ENCODE measurements at places on chromosomes 4 and X.

GRCh38 chr4:960140-960635, 13.2 kb downstream of the DGKQ start:
- DNase-seq = no peak

- no peak for DNase-seq
Observed at GRCh38 chr4:77007358-77008230, 58.0 kb downstream of the SEPTIN11 start.

DNA sequence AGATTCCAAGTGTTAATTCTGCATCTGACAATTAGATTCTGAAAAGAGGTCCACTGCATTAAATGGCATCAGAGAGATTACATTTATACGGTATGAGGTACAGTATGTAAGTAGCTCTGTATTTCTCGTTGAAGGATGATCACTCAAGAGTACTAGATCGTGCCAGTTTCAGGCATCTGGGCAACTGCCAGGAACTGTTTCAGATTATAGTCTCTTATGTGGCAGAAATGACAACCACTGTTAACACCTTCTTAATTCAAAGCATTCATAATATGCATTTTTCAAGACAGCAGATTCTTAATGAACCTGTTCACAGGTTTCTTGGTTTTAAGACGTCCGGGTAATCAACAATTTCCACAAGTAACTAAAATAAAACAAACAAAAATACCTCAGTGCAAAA, 1.6 kb downstream of the ANKRD50 start:
- no peak for DNase-seq

DNA sequence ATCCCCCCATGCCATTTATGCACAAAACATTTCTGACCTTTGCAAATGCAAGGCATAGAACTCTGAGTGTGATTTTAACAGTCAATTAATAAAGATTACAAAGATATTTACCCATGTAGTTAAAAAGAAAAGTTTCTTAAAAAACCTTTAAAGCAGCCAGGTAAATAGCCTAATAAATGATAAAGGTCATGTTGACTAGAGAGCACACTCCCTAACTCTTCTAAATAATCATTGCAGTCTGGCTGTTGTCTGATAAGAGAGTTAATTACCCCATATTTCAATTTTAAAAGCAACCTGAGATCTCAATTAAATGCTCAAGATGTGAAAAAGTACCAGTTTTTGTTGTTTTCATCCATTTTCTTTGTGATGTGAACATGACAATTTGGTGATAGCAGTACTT, 291.5 kb upstream of the SMIM31 start:
- DNase-seq = no peak

DNA sequence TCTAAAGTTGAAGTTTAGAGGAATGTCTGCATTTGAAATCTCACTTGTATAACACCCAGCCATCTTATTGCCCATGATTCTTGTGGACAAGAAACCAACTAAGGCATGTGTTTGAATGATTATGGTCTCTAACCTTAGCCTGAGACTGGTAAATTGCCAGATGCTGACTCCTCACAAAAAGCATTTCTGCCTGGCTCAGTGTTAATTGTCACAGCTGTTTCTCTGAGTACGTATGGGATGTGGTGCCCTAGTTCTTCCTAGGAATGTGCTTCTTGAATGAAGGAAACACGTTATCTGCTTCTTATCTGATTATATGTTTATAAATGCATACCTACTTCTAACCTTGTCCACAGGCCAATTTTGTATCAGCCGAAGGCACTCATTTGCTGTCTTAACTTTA, 63.1 kb upstream of the NDP start:
- DNase-seq = no peak

DNA sequence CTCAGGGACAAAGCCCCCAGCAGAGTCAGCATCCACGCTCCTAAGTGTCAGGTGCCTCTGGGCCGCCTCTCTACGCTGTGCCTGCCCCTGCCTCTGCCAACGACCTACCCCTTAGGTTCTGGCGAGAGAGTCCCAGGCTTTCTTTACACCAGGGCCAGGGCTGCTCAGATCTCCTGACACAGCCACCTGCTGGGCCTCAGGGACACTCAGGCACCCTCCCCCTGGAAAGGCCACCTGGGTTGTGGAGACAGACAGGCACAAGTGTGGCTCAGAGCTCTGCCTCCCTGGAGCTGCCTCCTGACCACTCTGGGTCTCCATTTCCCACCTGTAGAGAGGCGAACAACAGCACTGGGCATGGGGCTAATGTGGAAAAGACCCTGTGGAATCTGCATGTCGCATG, 90.0 kb upstream of the ADRA2C start:
- no peak for DNase-seq

DNA sequence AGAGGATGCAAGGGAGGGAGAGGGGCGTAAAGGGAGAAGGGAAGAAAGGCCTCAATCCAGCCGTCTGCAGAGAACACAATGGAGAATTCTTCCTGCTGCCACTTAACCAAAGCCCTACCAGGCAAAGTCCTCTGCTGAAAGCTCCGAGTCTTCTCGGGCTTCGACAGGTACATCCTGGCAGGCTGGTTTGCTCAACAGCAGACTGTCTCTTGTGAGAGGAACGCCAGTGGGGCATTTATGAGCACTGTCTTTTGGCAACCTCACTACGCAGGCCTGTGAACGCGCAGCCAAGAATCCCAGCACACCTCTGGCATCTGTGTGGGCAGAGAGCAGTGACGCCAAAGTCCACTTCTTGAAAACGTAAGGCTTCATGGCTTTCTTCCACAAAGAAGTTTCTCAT, 207.5 kb upstream of the FAM9B start:
- DNase-seq = no peak

DNA sequence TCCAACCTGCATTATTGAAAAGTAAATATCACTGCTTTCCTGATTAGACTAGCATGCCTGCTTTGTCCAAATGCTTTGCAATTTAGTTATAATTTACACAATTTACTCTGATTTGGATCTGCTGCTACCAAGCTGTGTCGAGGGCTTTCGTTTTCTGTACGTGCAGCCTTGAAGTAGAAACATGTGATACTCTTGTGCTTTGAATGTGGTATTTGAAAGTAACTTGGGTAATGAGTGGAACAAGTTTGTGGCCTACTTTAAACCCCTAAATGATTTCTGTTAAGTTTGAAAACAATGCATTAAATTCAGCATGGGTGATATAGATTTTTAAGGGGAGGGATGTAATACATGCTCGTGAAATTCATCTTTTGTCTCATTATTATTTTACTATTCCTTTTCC, 240.7 kb downstream of the IQCM start:
- DNase-seq = no peak

GRCh38 chrX:81708487-81708886, 506.6 kb downstream of the SH3BGRL start:
- no peak for DNase-seq

All from cortex of kidney (tissue), 1 donor.